ENCODE measurements at places on chromosomes 16 and 17.

- DNase-seq: no peak
Observed at GRCh38 chr17:77352996-77353395, 212.2 kb downstream of the SEC14L1 start.

- DNase-seq: no peak
Observed at GRCh38 chr17:45282683-45283644, 21.1 kb upstream of the SPATA32 start.

DNA sequence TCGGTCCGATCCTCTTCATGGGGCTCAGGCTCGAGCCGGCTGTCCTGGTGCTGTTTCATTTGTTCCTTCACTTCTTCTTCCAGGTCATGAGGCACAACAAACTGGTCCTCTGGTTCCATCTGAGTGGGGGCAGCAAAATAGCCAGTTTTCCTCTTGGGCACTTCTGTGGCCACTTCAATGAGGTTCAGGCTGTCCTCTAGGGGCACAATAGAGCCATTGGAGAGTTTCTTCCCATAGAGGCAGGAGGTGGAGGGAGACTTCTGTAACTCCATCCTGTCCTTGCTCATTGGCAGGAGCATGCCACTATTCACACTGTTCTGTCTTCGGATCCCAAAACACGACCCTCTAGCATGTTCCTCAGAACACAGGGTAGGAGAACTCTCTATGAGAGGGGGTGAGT, 22.9 kb downstream of the MARVELD3 start:
- no peak for DNase-seq

DNA sequence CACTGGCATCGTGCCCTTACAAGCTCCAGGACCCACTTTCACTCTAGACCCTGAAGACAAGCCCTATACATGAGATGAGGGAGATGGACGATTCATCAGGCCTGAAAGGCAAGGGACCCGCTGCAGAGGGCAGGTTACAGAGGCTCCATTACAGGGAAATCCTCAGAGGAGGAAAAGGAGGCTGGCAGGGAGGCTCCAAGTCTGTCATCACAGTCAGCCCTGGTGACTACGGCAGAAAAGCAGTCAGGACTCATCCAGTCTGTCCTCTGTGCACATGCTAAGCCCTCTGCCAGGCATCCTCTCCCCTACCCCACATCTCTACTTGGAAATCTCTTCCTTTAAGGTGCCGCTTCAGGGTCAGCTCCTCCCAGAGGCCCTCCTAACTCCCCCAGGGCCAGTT, 197.7 kb upstream of the CDH5 start:
- no peak for DNase-seq

GRCh38 chr16:53024045-53024444, 28.7 kb downstream of the CHD9NB start:
- no peak for DNase-seq

- no peak for DNase-seq
Observed at GRCh38 chr17:31369266-31369665, 22.2 kb upstream of the RAB11FIP4 start.

DNA sequence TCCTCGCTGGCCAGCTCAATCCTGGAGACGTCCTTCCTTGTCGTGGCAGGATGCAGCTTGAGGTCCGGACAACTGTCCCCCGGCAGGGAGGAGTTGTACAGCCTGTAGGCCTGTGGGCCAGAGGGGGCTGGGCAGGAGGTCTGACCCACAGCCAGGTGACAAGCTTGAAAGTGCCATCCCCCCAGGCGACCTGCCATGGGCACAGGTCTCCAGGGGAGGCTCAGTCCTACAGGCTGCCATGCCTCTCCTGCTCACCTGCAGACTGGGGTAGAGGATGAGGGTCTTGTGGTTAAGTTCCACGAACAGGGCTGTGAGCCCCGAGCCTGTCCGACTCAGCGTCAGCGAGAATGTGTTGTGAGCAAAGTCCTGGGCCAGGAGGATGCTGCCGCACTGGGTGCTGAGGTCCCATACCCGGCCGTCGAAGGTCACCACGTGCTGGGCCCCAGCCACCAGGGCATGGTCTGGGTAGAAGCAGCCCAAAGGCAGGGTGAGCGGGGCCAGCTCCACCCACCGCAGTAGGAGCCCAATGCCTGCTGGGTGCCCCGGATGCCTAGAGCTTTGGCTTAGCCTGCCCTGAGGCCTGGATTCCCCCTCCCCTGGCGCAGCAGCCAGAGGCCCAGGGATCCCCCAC, 39.8 kb downstream of the RMI2 start:
- DNase-seq: no peak

DNA sequence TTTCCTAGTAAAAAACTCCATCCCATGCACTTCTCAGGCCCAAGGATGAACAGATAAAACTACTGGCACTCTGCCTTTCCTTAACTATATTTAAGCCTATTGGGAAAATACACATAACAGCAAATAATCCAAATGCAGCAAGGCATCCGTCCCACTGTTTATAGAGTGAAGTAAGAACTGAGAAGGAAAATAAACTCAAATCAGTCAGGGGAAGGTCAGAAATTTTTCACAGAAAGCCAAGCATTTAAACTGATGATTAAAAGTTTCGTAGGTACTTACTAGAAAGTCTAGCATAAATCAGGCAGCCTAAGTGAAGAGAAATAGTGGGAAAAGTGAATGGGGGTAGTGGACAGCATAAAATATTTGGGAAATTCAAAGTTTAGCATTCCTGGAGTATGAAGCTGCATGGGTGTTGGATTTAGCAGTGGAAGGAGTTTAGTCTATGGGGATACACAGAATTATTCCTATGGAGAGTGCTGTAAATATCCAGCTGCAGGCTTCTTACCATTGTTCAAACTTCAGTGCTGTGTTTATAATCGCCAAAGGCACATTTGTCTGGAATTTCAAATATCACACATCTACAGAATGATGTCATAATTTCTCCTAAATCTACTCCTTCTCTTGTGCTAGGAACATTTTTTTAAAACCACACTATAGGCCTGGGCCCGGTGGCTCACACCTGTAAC, 1131.0 kb upstream of the GOT2 start:
- peak; percentile 12 for DNase-seq

DNA sequence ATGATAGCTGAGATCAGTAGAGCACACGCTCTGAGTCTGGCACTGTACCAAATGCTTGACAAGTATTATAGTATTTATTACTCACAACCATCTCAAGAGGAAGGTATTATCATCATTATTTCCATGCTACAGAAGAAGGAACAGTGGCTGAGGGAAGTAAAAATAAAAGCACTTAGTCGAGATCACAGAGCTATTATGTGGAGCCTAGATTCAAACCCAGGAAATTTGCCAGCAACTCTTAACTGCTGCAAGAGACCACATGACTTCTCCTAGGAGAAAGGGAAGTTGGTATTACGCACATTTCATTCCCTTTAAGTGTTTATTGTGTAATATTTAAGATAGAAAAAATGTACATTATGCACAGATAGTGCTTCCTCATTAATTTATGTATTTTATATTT, 1.0 kb upstream of the RHOT1 start:
- no peak for DNase-seq

GRCh38 chr17:5354886-5355415, 64.5 kb downstream of the NUP88 start:
- no peak for DNase-seq

DNA sequence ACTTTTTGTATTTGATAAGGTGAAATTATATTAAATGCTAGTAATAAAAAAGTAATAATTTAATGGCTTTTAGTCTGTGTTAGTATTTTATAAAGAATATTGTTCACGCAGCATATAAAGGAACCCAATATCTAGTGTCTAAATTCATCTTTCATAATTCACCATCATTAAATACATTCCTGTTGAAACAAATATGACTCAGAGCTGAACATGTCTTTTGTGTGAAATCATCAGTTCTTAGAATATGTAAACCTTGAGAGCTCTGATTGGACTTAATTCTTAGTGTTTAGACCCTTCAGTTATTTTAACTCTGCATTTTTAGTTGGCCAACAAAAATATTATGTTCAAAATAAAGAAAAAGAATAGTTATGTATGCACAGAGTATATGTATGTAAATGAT, 71.8 kb downstream of the ABHD15 start:
- no peak for DNase-seq

DNA sequence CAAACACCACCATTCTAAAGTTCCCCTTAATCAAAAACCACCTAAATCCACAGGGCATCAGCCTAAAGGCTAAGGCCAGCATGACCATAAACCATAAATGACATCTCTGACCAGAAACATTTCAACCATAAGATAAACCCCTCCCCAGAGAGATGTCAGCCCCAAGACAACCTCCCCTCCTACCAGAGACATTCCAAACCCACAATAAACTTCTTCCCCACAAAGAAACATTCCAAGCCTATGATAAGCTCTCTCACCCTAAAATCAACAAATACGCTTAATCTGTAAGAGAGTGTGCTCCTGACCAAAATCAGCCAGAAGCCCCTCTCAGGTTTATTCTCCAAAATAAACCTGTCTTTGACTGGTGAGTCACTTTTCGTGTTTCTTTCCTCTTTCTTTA, 54.8 kb downstream of the SLFN5 start:
- no peak for DNase-seq

- DNase-seq: no peak
Observed at GRCh38 chr17:18626152-18626870, 17.9 kb downstream of the TBC1D28 start.

- DNase-seq: no peak
Observed at GRCh38 chr16:8173111-8173644, 417.1 kb downstream of the TMEM114 start.

DNA sequence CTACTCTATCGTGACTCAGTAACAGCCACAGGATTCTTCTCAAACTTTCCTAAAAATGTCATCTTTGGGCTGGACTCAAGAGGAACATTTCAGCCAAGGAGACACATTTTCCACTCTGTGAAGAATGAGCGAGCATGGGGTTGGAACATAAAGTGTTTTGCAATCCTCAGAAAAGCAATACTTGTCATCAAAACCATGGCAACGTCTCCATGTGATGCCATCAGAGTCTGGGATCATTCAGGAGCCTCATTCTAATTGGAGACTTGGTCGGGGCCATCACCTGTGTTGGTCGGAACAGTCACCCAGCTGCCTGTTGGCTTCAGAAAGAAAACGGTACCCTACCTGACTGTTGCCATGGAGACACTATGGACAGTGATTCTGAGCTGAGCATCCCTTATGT, 25.5 kb downstream of the MYOCD start:
- no peak for DNase-seq

DNA sequence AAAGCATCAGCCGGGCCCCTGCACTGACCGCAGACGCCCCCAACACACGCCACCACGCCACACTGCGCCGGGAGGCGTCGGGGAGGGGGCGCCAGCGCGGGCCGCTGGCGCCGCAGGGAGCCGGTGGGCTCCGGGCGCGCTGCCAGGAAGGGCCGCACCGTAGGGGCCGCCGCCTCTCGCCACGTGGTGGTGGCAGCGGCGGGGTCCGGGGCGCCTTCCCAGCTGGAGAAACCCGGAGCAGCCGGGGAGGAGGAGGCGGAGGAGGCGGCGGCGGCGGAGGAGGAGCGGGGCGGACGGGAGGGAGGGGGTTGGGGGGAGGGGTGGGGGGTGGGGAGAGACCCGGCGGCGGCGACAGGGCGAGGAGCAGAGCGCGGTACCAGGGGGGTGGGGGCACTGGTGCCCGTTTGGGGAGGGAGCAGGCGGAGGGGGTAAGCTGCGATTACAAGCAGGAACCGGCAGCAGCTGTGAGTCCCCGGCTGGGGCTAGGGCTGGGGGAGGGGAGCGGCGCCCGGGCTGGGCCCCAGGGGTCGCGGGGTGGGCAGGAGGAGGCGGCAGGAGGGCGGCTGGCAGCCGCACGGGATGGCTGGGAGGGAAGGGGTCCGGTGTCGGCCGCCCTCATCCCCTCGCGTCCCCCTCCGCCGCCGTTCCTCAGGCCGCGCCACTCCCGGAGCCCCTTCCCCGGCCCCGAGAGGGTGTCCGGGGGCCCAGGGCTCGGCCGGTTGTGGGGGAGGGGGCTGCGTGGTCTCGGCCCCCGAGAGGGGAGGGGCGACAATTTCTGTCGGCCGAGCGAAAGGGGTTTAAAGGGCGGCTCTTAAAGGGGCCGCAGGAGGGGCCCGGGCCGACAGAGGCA, at the start of gene TBKBP1:
Gene TBKBP1, plus strand, starts transcription at position 431 of the 850 bp plus-strand sequence. CDS start 1,952 bp downstream, outside the sequence.
- no peak for DNase-seq

- no peak for DNase-seq
Observed at GRCh38 chr17:10094797-10095196, 103.6 kb downstream of the GAS7 start.

- DNase-seq: no peak
Observed at GRCh38 chr16:19289811-19290485, 4.4 kb downstream of the CLEC19A start.

- no peak for DNase-seq
Observed at GRCh38 chr17:78211032-78211431, 3.0 kb upstream of the BIRC5 start.
